ENCODE measurements at places on chromosomes 1 and 21.

DNA sequence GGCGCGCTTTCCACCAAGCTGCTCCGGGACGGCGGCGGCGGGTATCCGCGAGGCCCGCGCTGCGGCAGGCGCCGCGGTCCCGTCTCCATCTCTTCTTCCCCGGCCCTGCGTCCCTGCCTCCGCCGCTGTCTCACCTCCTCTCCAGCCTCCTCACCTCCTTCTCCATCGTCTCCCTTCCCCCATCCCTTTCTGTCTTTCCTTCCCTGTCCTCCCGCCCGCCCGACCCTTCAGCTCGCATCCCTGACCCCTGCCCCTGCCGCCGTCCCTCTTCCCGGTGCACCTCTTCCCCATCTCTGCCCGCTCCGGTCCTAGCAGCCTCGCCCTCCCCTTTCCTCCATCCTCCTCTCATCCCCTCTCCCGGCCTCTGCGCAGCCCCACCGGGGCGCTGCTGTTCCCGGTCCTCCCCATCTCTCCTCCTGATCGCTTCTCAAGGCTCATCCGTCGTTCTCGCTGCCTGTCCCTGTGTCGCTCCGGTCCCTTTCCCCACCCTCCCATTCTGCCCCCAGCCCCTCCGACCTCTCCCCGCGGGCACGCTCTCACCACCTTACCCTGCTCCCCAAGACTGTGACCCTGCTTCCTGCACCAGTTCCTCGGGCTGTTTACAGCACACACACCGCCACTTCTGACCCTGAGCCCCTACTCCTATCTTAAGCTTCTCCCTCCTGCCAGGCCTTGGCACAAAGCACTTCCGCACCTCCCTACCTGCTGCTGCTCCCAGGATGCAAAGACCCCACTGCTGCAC is 760 bp upstream of the NPHP4 start:
- peak; percentile 35 for DNase-seq

GRCh38 chr1:181765451-181766026 is 282.2 kb downstream of the CACNA1E start:
- no peak for DNase-seq

GRCh38 chr1:55474168-55474786 is 259.1 kb upstream of the USP24 start:
- DNase-seq: no peak

DNA sequence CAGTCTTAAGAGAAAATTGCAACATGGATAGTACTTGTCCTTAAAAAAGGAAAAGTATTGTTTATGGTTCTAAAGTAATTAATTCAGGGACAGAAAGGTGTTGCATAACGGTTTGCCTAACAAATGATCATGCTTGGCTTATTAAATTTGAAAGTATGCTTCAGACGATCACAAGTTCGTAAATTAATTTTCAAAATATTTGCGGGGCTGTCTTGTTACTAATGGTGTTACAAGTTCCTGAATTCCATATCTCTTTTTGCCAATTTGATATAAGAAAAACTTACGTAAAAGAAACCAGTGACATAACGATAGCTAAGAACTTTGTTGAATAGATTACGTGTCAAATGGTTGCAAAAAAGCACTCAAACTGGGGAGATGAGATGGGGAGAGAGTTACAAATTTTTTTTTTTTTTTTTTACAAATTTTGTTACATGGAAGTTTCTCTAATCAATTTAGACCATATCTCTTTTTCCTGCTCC is 1.3 kb downstream of the AGO3 start:
- no peak for DNase-seq

- no peak for DNase-seq
Observed at GRCh38 chr1:161218301-161219077, 3.4 kb downstream of the FCER1G start.

DNA sequence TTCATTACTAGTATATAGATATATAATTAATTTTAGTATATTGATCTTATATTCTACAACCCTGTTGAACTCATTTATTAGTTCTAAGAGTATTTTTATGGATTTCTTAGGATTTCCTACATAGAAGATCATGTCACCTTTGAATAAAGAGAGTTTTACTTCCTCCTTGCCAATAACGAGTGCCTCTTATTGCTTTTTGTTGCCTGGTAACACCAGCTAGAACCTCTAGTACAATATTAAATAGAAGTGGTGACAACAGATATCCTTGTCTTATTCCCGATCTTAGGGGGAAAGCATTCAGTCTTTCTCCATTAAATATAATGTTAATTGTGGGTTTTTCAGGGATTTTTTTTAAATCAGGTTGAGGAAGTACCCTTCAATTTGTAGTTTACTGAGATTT is 40.8 kb downstream of the WNT2B start:
- no peak for DNase-seq

GRCh38 chr21:32844076-32844475 is 72.5 kb upstream of the PAXBP1 start:
- no peak for DNase-seq

DNA sequence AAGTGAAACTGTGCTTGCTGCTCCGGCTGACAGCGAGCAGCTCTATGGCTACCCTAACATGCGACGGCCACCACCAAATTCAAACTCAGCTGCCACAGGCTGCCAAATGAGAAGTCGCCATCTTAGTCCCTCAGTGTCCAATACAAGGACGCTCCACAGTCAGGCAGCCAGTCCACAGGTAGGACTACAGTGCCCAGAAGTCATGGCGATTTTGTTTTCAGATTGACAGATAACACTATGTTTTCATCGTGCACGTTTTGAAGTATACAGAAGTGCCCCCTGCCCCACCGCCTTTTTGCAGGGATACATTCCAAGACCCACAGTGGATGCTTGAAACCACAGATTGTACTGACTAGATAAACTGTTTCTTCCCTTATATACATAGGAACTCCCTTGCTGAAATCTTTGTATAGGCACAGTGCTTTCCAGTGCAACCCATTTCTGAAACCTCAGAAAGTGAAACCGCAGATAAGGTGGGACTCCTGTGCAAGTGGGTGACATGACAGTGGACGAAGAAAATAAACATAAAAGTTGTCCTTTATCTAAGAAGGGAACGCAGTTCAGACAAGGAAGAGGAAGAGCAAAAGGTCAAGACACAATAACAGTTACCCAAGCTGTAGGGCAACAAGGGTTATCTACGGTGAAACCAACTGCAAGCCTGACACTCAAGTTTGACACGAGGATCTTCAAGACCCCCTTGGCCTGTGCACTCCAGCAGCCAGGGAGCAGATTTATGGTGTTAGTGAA is 52.2 kb downstream of the STX6 start:
- DNase-seq: no peak

DNA sequence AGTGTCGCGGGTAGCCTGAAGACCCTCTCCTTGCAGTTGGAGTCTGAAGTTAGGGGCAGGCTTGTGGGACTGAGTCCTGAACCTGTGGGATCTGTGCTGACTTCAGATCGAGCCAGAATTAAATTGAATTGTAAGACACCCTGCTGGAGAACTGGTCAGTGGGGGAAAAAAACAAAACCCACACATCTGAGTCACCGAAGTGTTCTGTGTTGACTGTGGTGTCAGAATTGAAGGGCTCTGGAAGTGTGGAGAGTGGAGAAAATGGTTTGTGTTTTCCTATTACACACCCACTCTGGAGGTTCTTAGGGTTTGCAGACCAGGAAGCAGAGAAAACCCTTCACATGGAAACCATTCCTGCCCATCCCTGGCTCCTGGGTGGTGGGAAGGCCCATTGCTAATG is 209.5 kb upstream of the GALNT2 start:
- DNase-seq: no peak
